Kidney (tissue), 22 donors: ENCODE measurements at places on chromosomes 11 and 22.
A peak's percentile ranks its signal among the peaks of the same experiment; 100 is the strongest.

- no peak for DNase-seq
- no peaks in the 10 kb centered on the region for H3K4me1 ChIP-seq
- peaks cover 2% of the 10 kb centered on the region for H3K27me3 ChIP-seq
- H3K4me3 ChIP-seq: no peak overlapping the region
- no peak overlapping the region for H3K27ac ChIP-seq
Measured at GRCh38 chr22:49269928-49270327, 557.7 kb downstream of the BRD1 start.

GRCh38 chr11:32426192-32426591, 9.1 kb downstream of the WT1 start:
- DNase-seq: peak; percentile 44
- peaks cover under 1% of the 10 kb centered on the region for H3K4me1 ChIP-seq
- H3K27ac ChIP-seq: no peak overlapping the region

GRCh38 chr22:17172029-17172833, 13.2 kb upstream of the HDHD5 start:
- DNase-seq: no peak
- peak overlapping the region; percentile 68 for H3K4me3 ChIP-seq
- no peaks in the 10 kb centered on the region for H3K4me1 ChIP-seq

- DNase-seq: no peak
- no peak overlapping the region for H3K4me3 ChIP-seq
- no peaks in the 10 kb centered on the region for H3K4me1 ChIP-seq
- H3K27ac ChIP-seq: no peak overlapping the region
- H3K27me3 ChIP-seq: no peaks in the 10 kb centered on the region
- no peaks in the 10 kb centered on the region for H3K36me3 ChIP-seq
Measured at GRCh38 chr11:116567721-116568242, 205.0 kb downstream of the BUD13 start.

- H3K4me3 ChIP-seq: no peak overlapping the region
- no peaks in the 10 kb centered on the region for H3K36me3 ChIP-seq
- H3K27ac ChIP-seq: no peak overlapping the region
- H3K27me3 ChIP-seq: no peaks in the 10 kb centered on the region
- no peaks in the 10 kb centered on the region for H3K4me1 ChIP-seq
Measured at GRCh38 chr22:35873426-35873825, 155.2 kb downstream of the RBFOX2 start.

- H3K4me1 ChIP-seq: no peaks in the 10 kb centered on the region
- H3K27ac ChIP-seq: no peak overlapping the region
- H3K36me3 ChIP-seq: no peaks in the 10 kb centered on the region
- no peaks in the 10 kb centered on the region for H3K27me3 ChIP-seq
- no peak for DNase-seq
- H3K4me3 ChIP-seq: no peak overlapping the region
Measured at GRCh38 chr11:87232320-87232719, 194.6 kb downstream of the TMEM135 start.

GRCh38 chr11:196786-197731, 4.2 kb downstream of the SCGB1C1 start:
- H3K27ac ChIP-seq: no peak overlapping the region
- no peaks in the 10 kb centered on the region for H3K4me1 ChIP-seq
- no peaks in the 10 kb centered on the region for H3K36me3 ChIP-seq
- DNase-seq: no peak
